ENCODE measurements at places on chromosomes 5 and 9.

GRCh38 chr9:78601957-78602565 lies 305.1 kb downstream of the PSAT1 start:
- no peaks in the 10 kb centered on the region for H3K4me1 ChIP-seq
- H3K36me3 ChIP-seq: no peaks in the 10 kb centered on the region
- DNase-seq: no peak

GRCh38 chr9:74609671-74610405 lies 112.7 kb downstream of the RORB start:
- H3K27me3 ChIP-seq: no peaks in the 10 kb centered on the region
- H3K27ac ChIP-seq: no peak overlapping the region
- H3K4me3 ChIP-seq: no peak overlapping the region
- H3K4me1 ChIP-seq: no peaks in the 10 kb centered on the region

DNA sequence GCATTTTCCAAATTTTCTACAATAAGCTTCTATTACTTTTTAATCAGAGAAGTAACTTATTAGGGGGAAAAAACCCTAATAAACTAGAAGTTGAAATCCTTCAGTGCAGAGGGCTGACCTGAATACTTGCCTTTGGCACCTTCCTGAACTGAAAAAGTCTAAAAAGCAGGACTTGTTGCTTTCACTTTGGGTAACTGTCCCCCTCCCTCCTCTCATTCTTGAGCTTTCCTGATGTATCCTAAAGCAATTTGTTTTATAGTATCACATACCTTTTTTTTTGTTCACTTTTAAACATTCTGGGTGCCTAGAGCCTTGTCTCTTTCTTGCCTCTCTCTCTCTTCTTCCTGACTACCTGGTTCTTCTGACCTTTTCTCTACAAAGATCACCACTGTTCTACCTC lies 64.0 kb upstream of the ERBIN start:
- no peaks in the 10 kb centered on the region for H3K36me3 ChIP-seq
- no peak overlapping the region for H3K27ac ChIP-seq
- H3K4me1 ChIP-seq: peaks cover 7% of the 10 kb centered on the region
- no peak overlapping the region for H3K4me3 ChIP-seq

- H3K27me3 ChIP-seq: peaks cover 5% of the 10 kb centered on the region
- H3K27ac ChIP-seq: no peak overlapping the region
- H3K4me3 ChIP-seq: no peak overlapping the region
- no peaks in the 10 kb centered on the region for H3K36me3 ChIP-seq
Observed at GRCh38 chr5:135445306-135445985, 1.7 kb downstream of the DCANP1 start.

- no peak for DNase-seq
- no peak overlapping the region for H3K27ac ChIP-seq
- no peak overlapping the region for H3K4me3 ChIP-seq
- no peaks in the 10 kb centered on the region for H3K4me1 ChIP-seq
- peaks cover 4% of the 10 kb centered on the region for H3K27me3 ChIP-seq
Observed at GRCh38 chr5:39826051-39826450, 401.3 kb upstream of the DAB2 start.

GRCh38 chr5:4876804-4877203 lies 263.3 kb upstream of the ADAMTS16 start:
- no peaks in the 10 kb centered on the region for H3K36me3 ChIP-seq
- H3K27ac ChIP-seq: no peak overlapping the region
- H3K4me1 ChIP-seq: no peaks in the 10 kb centered on the region
- no peaks in the 10 kb centered on the region for H3K27me3 ChIP-seq
- no peak overlapping the region for H3K4me3 ChIP-seq
- DNase-seq: no peak

- no peaks in the 10 kb centered on the region for H3K36me3 ChIP-seq
- no peaks in the 10 kb centered on the region for H3K27me3 ChIP-seq
- no peak for DNase-seq
- H3K27ac ChIP-seq: no peak overlapping the region
Observed at GRCh38 chr9:87088192-87088591, 140.9 kb upstream of the GAS1 start.

DNA sequence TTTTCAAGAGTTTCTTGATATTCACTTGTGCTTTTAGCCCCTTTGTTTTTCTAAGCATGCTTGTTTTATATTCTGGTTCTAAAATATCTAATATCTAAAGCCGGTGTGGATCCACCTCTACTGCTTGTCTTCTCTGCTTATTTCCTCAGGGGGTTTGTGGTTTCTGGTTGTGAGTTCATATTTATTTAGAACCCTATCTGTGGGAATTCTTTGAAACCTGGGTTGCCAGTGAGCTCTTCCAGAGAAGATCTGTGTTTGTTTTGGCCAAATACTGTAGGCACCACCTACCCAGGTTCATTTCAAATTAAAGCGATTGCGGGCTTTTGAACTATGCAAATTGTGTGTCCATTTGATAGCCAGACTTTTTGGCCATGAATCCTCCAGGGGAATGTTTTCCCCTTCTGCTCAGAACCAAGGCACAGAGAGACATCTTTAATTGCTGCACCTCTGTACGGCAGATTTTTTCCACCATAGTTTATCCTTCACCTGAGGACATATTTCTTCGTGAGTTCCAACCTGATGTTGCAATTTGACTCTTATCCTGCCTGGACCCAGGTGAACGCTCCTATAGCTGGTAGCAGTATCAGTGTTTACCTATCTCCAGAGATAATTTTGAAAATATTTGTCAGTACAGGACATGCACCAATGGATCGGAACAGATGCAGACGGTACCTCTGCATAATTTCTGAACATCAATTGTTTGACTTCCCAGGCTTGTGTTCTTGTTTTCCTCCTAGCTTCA lies 2.4 kb upstream of the ZBTB43 start:
- no peaks in the 10 kb centered on the region for H3K27me3 ChIP-seq
- H3K27ac ChIP-seq: no peak overlapping the region
- no peak overlapping the region for H3K4me3 ChIP-seq
- H3K36me3 ChIP-seq: no peaks in the 10 kb centered on the region
- no peak for DNase-seq
- peaks cover 15% of the 10 kb centered on the region for H3K4me1 ChIP-seq

GRCh38 chr5:154840435-154841272 lies 9.7 kb downstream of the FAXDC2 start:
- no peak for DNase-seq
- H3K27ac ChIP-seq: no peak overlapping the region
- H3K4me1 ChIP-seq: no peaks in the 10 kb centered on the region
- no peak overlapping the region for H3K4me3 ChIP-seq

GRCh38 chr9:97593960-97594359 lies 39.2 kb downstream of the TSTD2 start:
- H3K36me3 ChIP-seq: no peaks in the 10 kb centered on the region
- peaks cover 6% of the 10 kb centered on the region for H3K27me3 ChIP-seq
- no peak overlapping the region for H3K4me3 ChIP-seq
- DNase-seq: no peak
- H3K27ac ChIP-seq: no peak overlapping the region

- DNase-seq: no peak
- no peaks in the 10 kb centered on the region for H3K4me1 ChIP-seq
- no peak overlapping the region for H3K27ac ChIP-seq
- H3K27me3 ChIP-seq: no peaks in the 10 kb centered on the region
Observed at GRCh38 chr5:37665889-37666288, 174.0 kb downstream of the GDNF start.

- H3K4me3 ChIP-seq: no peak overlapping the region
- H3K27ac ChIP-seq: no peak overlapping the region
- H3K36me3 ChIP-seq: no peaks in the 10 kb centered on the region
- no peaks in the 10 kb centered on the region for H3K4me1 ChIP-seq
- DNase-seq: no peak
- peaks cover 8% of the 10 kb centered on the region for H3K27me3 ChIP-seq
Observed at GRCh38 chr5:157912621-157913325, 53.8 kb upstream of the CLINT1 start.

- no peaks in the 10 kb centered on the region for H3K27me3 ChIP-seq
- no peaks in the 10 kb centered on the region for H3K36me3 ChIP-seq
- peak overlapping the region; percentile 36 for H3K27ac ChIP-seq
- peak; percentile 55 for DNase-seq
- H3K4me1 ChIP-seq: no peaks in the 10 kb centered on the region
- peak overlapping the region; percentile 52 for H3K4me3 ChIP-seq
Observed at GRCh38 chr9:63817622-63818518, 1467.1 kb downstream of the FOXD4L5 start.

DNA sequence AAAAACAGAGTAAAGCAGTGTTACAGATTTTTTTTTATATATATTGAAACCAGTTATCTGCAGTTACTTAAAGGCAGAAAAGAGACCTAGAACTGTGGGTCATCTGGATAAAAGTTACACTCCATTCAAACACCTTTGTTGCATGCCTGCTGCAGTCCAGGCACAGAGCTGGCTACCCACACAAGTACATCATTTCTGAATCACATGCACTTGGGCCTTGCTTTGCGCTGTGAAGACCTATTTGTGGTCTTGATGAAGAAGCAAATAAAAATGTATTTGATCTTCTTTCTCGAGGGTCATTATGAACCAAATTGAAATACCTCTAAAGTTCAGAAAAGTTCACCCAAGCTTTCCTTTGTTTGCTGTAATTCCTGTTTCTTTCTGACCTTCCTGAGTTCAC lies 503.0 kb upstream of the ZNF608 start:
- no peaks in the 10 kb centered on the region for H3K27me3 ChIP-seq
- H3K4me1 ChIP-seq: no peaks in the 10 kb centered on the region
- no peak overlapping the region for H3K4me3 ChIP-seq
- DNase-seq: no peak
- no peaks in the 10 kb centered on the region for H3K36me3 ChIP-seq
- H3K27ac ChIP-seq: no peak overlapping the region

- no peak overlapping the region for H3K4me3 ChIP-seq
- H3K27ac ChIP-seq: no peak overlapping the region
- H3K27me3 ChIP-seq: no peaks in the 10 kb centered on the region
- DNase-seq: no peak
- H3K36me3 ChIP-seq: peaks cover 10% of the 10 kb centered on the region
Observed at GRCh38 chr5:62418462-62419076, 6.0 kb downstream of the IPO11 start.

- no peaks in the 10 kb centered on the region for H3K4me1 ChIP-seq
- no peaks in the 10 kb centered on the region for H3K36me3 ChIP-seq
- H3K4me3 ChIP-seq: no peak overlapping the region
- H3K27ac ChIP-seq: no peak overlapping the region
- no peaks in the 10 kb centered on the region for H3K27me3 ChIP-seq
Observed at GRCh38 chr5:39517800-39518199, 93.0 kb upstream of the DAB2 start.

GRCh38 chr9:87342743-87343142 lies 154.9 kb upstream of the DAPK1 start:
- H3K4me3 ChIP-seq: no peak overlapping the region
- H3K27me3 ChIP-seq: peaks cover 22% of the 10 kb centered on the region
- H3K4me1 ChIP-seq: no peaks in the 10 kb centered on the region
- no peak for DNase-seq
- H3K27ac ChIP-seq: no peak overlapping the region

GRCh38 chr5:143135832-143136551 lies 267.5 kb downstream of the NR3C1 start:
- H3K4me1 ChIP-seq: no peaks in the 10 kb centered on the region
- H3K27ac ChIP-seq: no peak overlapping the region
- H3K4me3 ChIP-seq: no peak overlapping the region
- no peaks in the 10 kb centered on the region for H3K27me3 ChIP-seq
- H3K36me3 ChIP-seq: peaks cover 28% of the 10 kb centered on the region

DNA sequence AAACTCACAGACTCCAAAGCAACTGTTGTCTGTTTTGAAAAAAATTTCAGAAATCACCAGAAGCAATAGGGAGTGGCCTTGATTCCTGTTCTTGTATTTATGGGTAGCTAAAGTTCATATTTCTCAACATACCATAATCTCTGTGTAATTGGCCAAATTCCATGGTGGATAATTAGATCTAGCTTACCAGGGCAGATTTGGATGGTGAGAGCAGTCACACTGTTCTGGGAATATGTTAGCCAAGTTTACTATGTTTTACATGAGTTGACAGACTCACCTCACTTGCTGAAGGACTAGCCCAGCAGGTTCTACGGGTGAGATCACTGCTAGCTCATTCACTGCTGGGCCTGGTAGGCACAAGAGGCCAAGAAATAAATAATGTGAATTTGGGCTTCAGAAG lies 32.7 kb upstream of the CDKN2B start:
- no peaks in the 10 kb centered on the region for H3K36me3 ChIP-seq
- DNase-seq: no peak
- no peak overlapping the region for H3K27ac ChIP-seq
- no peaks in the 10 kb centered on the region for H3K27me3 ChIP-seq

GRCh38 chr5:73899055-73899454 lies 273.1 kb downstream of the ARHGEF28 start:
- no peaks in the 10 kb centered on the region for H3K27me3 ChIP-seq
- H3K4me3 ChIP-seq: no peak overlapping the region
- no peak for DNase-seq
- no peak overlapping the region for H3K27ac ChIP-seq

- peaks cover 9% of the 10 kb centered on the region for H3K36me3 ChIP-seq
- H3K4me1 ChIP-seq: no peaks in the 10 kb centered on the region
- no peaks in the 10 kb centered on the region for H3K27me3 ChIP-seq
- H3K4me3 ChIP-seq: no peak overlapping the region
- H3K27ac ChIP-seq: no peak overlapping the region
- no peak for DNase-seq
Observed at GRCh38 chr5:138943599-138944173, 68.6 kb upstream of the LRRTM2 start.

- H3K4me3 ChIP-seq: no peak overlapping the region
- no peaks in the 10 kb centered on the region for H3K4me1 ChIP-seq
- H3K36me3 ChIP-seq: no peaks in the 10 kb centered on the region
- H3K27ac ChIP-seq: no peak overlapping the region
- DNase-seq: no peak
- no peaks in the 10 kb centered on the region for H3K27me3 ChIP-seq
Observed at GRCh38 chr9:69237702-69238295, 63.7 kb downstream of the TJP2 start.

GRCh38 chr5:139094154-139095131 lies 103.7 kb downstream of the SIL1 start:
- no peak for DNase-seq
- no peaks in the 10 kb centered on the region for H3K4me1 ChIP-seq
- no peaks in the 10 kb centered on the region for H3K27me3 ChIP-seq
- H3K27ac ChIP-seq: no peak overlapping the region

DNA sequence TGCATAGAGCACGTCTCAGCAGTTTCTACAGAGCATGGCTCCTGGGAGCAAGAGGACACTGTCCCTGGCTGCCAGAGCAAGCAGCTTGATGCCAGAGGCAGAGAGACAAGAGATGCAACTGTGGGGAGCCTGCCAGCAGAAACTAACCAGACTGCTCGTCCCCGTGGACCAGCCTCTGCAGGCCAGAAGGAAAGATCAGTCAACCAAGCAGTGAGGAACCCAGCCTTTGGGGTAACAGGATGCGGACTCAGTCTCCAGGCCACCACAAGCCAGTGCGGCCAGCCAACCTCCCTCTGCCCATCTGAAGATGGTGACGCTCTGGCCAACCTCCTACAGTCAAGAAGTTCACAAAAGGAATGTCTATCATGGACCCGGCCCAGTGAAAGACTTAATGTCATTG lies 3.7 kb downstream of the SURF4 start:
- H3K27ac ChIP-seq: peak overlapping the region; percentile 94
- peak overlapping the region; percentile 55 for H3K4me3 ChIP-seq
- peaks cover 3% of the 10 kb centered on the region for H3K36me3 ChIP-seq
- H3K27me3 ChIP-seq: no peaks in the 10 kb centered on the region
- no peak for DNase-seq

DNA sequence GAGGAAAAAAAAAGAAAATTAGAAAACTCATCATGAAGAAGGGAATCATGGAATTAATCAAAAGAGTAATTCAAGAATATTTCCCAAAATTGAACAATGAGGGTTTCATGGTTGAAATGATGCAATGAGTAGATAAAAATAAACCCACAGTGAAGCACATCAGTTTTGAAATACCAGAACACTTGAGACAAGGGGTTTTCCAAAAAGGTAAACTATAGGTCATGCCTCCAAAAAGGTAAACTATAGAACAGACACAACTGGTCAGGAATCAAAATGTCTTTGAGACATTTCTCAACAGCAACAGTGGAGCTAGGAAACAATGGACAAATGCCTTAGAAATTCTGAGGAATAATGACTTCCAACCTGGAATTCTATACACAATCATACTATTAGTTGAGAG lies 60.2 kb upstream of the PCSK5 start:
- H3K4me3 ChIP-seq: no peak overlapping the region
- no peak overlapping the region for H3K27ac ChIP-seq
- no peaks in the 10 kb centered on the region for H3K36me3 ChIP-seq
- no peaks in the 10 kb centered on the region for H3K4me1 ChIP-seq
- DNase-seq: no peak
